Prostate gland (tissue), 2 donors: ENCODE measurements at places on chromosomes 12 and 14. TPM values are rescaled to one million over a fixed set of nuclear protein-coding genes. Genes with fewer than 3 reads are reported as not detected.
A peak's percentile ranks its signal among the peaks of the same experiment; 100 is the strongest.

The KRT77 gene
- total RNA-seq = 0.57 TPM

The FSCB gene
- not detected for total RNA-seq

The PTPRQ gene
- 1.9 TPM for total RNA-seq

The KLRG1 gene
- total RNA-seq = 0.36 TPM

DNA sequence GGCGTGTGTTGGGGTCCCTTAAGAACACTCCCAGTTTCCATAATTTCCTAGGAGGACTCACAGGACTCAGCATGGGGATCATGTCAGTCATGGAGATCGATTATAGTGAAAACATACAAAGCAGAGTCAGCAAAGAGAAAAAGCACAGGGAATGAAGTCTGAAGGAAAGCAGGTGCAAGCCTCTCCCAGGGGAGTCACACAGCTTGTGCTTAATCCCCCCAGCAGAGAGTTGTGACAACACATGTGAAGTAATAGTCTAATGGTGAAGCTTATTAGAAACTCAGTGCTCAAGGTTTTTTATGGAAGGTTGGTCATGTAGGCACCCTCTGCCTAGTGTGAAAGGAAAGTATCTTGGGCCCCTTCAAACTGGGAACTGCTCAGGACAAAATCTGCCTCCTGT, 149.0 kb upstream of the SEL1L start:
- DNase-seq = no peak
- H3K27ac ChIP-seq = no peak overlapping the region
- H3K36me3 ChIP-seq = no peaks in the 10 kb centered on the region
- H3K4me1 ChIP-seq = no peaks in the 10 kb centered on the region

- H3K27ac ChIP-seq = no peak overlapping the region
- no peak for DNase-seq
- no peaks in the 10 kb centered on the region for H3K4me1 ChIP-seq
- H3K36me3 ChIP-seq = no peaks in the 10 kb centered on the region
These were observed 18.2 kb upstream of the AKAP6 start for GRCh38 chr14:32310876-32311275.

DNA sequence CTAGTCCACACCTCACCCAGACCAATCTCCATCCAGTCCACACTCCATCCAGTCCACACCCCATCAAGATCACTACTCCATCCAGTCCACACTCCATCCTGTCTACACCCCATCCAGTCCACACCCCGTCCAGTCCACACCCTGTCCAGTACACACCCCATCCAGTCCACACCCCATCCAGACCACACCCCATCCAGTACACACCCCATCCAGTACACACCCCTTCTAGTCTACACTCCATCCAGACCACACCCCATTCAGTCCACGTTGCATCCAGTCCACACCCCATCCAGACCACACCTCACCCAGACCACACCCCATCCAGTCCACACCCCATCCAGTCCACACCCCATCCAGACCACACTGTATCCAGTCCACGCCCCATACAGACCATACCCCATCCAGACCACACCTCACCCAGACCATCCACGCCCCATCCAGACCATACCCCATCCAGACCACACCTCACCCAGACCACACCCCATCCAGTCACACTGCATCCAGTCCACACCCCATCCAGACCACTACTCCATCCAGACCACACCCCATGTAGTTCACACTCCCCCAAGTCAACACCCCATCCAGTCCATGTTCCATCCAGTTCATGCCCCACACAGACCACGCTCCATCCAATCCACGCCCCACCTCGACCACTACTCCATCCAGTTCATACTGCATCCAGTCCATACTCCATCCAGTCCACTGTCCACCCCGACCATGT, 116.6 kb upstream of the RTL1 start:
- H3K27me3 ChIP-seq = no peaks in the 10 kb centered on the region
- no peak overlapping the region for H3K27ac ChIP-seq
- no peaks in the 10 kb centered on the region for H3K36me3 ChIP-seq
- no peaks in the 10 kb centered on the region for H3K4me1 ChIP-seq
- DNase-seq = no peak

DNA sequence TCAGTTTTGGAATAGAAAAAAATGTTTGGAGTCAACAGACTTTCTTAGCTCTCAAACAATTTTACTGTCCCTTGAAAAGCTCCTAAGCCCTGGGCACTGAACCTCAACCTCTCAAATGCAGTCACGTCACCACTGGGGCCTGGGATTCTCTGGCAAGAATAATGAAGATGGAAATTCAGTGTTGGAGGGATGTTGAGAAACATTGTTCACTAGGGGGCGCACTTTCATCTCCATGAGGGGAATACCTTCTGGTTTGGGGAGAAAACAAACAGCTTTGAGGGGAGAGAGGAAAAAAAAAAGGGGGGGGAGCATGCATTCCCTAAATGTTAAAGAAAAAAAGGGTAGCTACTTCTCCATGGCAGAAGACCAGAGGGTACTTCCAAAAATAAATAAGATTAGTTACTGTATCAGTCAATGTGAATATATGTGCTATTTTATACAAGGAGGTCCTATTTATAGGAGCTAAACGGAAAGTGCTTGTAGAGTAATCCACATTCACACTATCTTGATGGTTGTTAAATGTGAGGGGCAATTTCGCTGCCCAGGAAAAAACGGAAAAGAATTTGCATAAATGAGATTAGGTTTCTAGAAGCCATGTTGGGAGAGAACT, 5.8 kb upstream of the TBPL2 start:
- no peaks in the 10 kb centered on the region for H3K36me3 ChIP-seq
- H3K27me3 ChIP-seq = no peaks in the 10 kb centered on the region
- no peak overlapping the region for H3K27ac ChIP-seq
- no peaks in the 10 kb centered on the region for H3K4me1 ChIP-seq
- DNase-seq = peak; percentile 40

DNA sequence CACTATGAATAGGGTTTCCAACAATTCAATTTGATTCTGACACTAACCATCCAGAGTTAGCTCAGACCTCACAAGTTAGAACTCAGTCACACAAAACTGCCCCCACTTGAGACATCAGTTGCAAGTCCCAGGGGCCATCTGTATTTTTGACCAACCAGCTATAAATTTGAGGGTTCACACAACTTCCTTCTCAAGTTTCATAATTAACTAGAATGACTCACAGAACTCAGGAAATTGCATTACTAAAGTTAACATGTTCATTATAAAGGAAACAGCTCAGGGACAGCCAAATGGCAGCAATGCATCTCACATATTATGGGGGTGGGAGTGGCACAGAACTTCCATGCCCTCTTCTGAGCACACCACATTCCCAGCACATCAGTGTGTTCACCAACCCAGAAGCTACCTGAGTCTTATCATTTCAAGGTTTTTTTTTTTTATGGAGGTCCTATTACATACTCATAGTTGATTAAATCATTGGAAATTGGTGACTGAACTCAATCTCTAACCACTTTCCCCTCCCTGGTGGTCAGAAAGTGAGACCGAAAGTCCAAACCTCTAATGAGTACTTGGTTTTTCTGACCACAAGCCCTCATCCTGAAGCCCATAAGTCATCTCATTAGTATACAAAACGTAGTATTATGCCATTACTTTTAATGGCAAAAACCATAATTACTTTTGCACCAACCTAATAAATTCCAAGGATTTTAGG, 1721.5 kb upstream of the SEL1L start:
- no peaks in the 10 kb centered on the region for H3K27me3 ChIP-seq
- no peak for DNase-seq
- no peaks in the 10 kb centered on the region for H3K36me3 ChIP-seq
- no peak overlapping the region for H3K27ac ChIP-seq

- DNase-seq = peak; percentile 19
- H3K36me3 ChIP-seq = no peaks in the 10 kb centered on the region
- H3K4me1 ChIP-seq = no peaks in the 10 kb centered on the region
- H3K27ac ChIP-seq = peak overlapping the region; percentile 83
- peak overlapping the region; percentile 67 for H3K4me3 ChIP-seq
- H3K27me3 ChIP-seq = no peaks in the 10 kb centered on the region
These were observed 846 bp upstream of the MTHFD1 start for GRCh38 chr14:64387232-64387781.

- DNase-seq = no peak
- H3K4me3 ChIP-seq = no peak overlapping the region
- H3K27ac ChIP-seq = no peak overlapping the region
- H3K27me3 ChIP-seq = no peaks in the 10 kb centered on the region
- H3K36me3 ChIP-seq = no peaks in the 10 kb centered on the region
These were observed 1.1 kb upstream of the HAL start for GRCh38 chr12:95997276-95997675.

DNA sequence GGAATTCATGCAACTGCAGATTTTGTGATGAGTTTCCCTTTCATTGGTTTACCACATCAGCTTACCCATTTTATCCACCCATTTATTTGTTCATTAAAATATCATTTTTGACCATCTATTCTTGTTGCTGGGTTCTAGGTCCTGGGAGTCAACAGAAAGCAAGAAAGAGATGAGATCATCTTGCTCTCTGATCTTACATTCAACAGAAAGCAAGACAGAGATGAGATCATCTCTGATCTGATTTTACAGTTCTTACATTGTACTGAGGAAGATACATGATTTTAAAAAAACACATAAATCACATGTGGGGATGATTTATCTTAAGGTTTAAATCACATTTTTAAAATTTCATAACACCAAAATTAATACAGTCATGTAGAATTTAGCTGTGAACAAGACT, 2.3 kb downstream of the TAS2R46 start:
- H3K27me3 ChIP-seq = no peaks in the 10 kb centered on the region
- H3K27ac ChIP-seq = no peak overlapping the region
- DNase-seq = no peak
- H3K4me3 ChIP-seq = no peak overlapping the region

DNA sequence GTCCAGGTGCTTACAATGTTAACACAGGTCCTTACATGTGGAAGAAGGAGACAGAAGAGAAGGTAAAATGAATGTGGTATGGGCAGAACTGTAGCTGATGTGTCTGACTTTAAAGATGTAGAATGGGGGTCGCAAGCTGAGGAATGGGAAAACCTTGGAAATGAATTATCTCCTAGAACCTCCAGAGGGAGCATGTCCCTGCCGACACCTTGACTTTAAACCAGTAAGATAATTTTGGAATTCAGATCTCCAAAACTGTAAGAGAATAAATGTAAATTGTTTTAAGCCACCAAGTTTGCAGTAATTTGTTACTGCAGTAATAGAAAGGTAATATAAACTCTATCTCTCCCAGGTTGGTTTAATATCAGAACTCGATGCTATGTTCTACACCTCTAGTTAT, 80.1 kb upstream of the ALG10 start:
- no peak for DNase-seq
- no peaks in the 10 kb centered on the region for H3K4me1 ChIP-seq
- no peak overlapping the region for H3K27ac ChIP-seq
- H3K36me3 ChIP-seq = no peaks in the 10 kb centered on the region

DNA sequence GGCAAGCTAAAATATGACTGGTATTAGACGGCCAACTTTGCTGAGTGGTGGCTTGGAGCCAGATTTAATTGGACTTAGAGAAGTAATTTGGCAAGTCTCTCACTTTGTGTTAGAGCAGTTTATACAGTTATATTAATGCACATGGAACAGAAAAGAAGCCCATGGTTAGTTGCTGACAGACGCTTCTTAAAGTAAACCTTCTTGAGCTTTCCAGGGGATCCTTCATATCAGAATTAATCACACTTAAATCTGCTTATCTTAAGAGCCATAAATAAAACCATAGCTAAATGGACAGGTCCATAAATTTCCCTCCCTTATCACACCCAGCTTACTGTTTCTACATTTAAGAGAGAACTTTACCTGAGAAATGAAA, 9.6 kb downstream of the GSG1 start:
- DNase-seq = no peak
- H3K4me1 ChIP-seq = peaks cover under 1% of the 10 kb centered on the region
- no peak overlapping the region for H3K27ac ChIP-seq
- no peak overlapping the region for H3K4me3 ChIP-seq
- H3K36me3 ChIP-seq = no peaks in the 10 kb centered on the region

GRCh38 chr12:95470300-95470699, 3.7 kb upstream of the METAP2 start:
- no peaks in the 10 kb centered on the region for H3K27me3 ChIP-seq
- no peaks in the 10 kb centered on the region for H3K36me3 ChIP-seq
- DNase-seq = peak; percentile 10
- H3K4me3 ChIP-seq = no peak overlapping the region
- H3K27ac ChIP-seq = no peak overlapping the region

- peaks cover 4% of the 10 kb centered on the region for H3K27me3 ChIP-seq
- H3K4me1 ChIP-seq = no peaks in the 10 kb centered on the region
- DNase-seq = no peak
- H3K36me3 ChIP-seq = no peaks in the 10 kb centered on the region
- no peak overlapping the region for H3K4me3 ChIP-seq
These were observed 33.0 kb downstream of the IQSEC3 start for GRCh38 chr12:99605-100004.
